ENCODE measurements at places on chromosomes 2 and 18.

GRCh38 chr2:45180033-45180746 is 170.9 kb upstream of the SIX2 start:
- DNase-seq = no peak

- DNase-seq = no peak
Observed at GRCh38 chr18:73688161-73688560, 459.5 kb downstream of the FBXO15 start.

GRCh38 chr2:182740701-182741100 is 24.6 kb downstream of the DNAJC10 start:
- DNase-seq = no peak

DNA sequence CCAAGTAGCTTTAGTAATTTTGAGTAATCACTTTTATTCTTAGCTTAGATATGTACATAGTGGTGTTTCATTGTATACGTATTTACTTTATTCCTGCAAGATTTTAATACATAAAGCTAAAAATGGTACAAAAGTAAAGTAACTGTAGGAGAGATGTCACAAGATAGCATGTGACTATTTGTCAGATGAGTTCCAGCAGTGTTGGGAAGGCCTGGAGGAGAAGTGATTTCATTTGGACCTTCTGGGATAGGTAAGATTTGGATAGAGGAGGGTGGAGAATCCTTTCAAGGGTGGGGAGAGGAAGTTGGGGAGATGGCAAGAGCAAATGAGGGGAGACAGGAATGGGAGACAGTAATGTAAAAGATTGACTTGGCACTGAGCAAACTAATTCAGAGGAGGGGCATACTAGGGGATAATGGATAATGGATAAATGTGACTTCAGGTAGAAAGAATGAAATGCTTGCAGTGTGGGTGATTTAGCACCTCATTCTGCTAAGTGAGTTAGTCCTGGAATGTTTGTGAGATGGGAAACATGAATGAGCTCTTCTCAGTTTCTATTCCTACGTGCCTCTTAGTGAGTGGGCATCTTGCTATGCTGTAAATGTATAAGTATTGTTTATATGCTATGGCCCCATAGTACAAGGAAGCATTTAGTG is 10.5 kb downstream of the WDR43 start:
- DNase-seq = no peak

DNA sequence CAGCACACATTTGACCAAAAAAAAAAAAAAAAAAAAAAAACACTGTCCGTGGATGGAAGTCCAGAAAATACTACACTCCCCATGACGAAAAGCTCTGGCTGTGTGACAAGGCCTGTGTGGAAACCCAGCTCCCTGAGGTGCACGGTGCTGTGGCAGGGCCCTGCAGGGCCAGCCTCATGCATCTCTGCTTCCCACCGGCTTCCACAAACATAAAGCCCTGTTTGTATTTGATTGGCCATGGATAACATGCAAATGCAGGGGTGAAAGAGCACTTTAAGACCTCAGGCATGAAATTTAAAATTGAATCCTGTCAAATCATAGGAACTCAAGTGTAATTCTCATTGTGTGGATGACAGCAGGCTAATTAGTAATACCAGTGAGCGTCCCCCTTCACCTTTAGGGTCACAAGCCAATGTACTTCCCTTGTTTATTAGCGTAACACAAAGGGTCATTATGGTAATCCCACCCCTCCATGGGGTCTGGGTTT is 757.2 kb downstream of the GALR1 start:
- no peak for DNase-seq

- no peak for DNase-seq
Observed at GRCh38 chr2:88596141-88596830, 31.0 kb downstream of the EIF2AK3 start.

GRCh38 chr2:8086796-8087479 is 594.9 kb upstream of the ID2 start:
- DNase-seq = no peak

DNA sequence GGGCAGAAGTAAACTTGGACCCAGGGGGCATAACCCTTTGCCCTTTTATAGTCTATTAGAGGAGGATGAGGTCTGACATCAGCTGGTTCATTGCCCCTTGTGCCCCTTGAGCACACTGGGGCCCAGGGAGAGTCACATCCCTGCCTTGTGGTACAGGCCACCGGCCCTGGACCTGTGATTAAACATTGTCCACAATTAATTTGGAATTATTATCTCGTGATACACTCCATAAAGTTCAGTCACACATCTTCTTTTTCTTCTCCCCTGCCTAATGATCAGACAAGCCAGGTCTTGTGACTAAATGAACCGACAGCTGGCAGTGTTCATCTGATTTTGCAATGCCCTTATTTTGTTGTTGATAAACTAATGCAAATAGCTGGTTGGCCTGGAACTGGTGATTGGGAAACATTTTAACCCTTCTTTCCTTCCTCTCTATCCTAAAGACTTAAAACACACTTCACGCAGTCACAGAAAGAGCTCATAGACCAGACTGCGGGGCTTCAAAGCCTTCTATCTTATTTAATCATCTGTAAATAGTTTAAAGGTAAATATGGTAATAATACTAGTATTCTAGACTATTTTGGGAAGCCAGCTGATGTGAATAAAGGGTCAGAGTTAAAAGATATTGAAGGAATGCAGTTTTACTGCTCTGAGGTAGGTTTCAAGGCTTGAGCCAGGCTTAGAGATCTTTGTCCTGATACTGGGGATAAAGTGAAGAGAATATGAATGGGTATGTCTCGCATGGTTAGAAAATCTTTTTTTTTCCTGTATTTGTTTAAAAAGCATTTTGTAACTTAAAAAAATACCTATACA is 13.4 kb downstream of the IL1R1 start:
- no peak for DNase-seq

GRCh38 chr18:62842898-62843297 is 127.6 kb downstream of the PHLPP1 start:
- no peak for DNase-seq

GRCh38 chr2:168645696-168646338 is 156.6 kb upstream of the NOSTRIN start:
- no peak for DNase-seq

DNA sequence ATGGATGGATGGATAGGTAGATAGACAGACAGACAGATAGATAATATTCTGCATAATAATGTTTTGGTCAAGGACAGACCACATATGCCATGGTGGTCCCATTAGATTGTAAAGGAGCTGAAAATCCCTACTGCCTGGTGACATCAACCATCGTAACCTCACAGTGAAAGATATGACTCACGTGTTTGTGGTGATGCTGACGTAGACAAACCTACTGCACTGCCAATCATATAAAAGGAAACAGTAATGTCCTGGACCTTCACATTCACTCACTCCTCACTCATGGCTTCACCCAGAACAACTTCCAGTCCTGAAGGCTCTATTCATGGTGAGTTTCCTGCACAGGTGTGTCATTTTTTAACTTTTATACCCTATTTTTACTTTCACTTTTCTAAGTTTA is 202.9 kb upstream of the TPO start:
- DNase-seq = no peak

GRCh38 chr2:215738351-215738750 is 275.0 kb downstream of the MREG start:
- DNase-seq = no peak

DNA sequence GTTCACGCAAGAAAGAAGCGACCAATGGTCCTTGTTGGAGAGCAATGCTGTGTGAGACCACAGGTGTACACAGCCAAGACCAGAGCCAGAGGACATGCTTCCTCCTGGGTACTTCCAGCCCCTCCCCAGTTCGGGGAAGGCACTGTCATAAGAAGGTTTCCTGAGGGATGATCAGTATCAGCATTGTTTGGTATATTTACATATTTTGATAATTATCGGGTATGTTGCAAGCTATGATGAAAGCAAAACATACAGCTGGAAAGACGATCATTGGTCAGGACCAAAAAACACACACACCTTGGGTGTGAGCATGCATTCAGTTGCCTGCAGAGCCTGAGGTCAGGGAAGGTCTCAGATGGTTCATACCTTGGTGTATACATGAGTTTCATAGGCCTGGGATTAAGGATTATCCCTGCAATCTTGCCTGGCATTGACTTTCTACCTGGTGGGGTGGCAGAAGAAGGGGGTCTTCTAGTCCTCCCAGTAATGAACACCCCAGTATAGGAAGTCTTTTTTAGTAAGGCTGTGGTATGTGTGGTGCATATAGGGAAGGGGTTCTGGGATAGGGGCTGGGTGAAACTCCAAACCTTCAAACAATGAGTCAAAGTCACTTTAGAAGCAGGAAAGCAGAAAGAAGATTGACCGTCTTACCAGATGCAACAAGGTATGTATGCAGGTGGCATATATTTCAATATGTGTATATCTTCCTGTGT is 2.9 kb downstream of the SERPINB2 start:
- DNase-seq = no peak

DNA sequence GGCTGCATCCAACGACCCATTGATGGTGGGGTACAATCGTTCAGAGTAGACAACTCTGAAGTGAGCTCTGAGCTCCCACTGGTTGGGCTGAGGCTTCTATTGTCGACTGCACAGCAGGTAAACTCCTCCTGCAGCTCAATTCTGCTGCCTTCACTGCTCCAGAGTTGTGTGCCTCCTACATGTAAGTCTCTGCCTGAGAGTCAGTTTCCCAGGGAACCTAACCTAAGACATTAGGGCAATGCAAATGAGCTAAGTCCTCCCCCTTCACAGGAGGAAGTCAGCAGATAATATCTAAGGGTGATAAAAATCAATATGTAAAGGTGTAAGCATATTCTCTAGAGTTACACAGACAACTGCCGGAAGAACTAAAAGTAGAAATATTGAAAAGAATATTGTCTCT is 22.5 kb upstream of the ACYP2 start:
- DNase-seq = no peak

GRCh38 chr2:20313659-20314058 is 37.0 kb downstream of the PUM2 start:
- DNase-seq = no peak

- no peak for DNase-seq
Observed at GRCh38 chr2:113039719-113040118, 12.9 kb downstream of the IL36B start.

DNA sequence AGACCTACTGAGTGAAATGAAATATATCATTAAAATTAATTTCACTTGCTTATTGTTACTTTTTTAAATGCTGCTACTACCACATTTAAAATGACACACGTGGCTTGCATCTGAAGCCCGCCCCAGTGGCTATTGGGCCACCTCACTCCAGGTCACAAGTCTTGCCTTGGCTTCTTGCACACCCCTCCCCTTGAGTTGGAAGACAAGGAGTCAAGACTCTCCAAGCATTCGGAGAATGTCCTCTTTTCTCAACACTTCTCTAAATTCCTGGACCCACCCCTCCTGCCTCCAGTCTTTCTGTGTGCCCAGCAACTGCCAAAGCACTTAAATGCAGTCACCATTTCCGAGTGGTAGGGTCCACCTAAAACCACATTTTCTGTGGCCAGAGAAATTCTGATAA is 73.4 kb downstream of the ZBTB7C start:
- no peak for DNase-seq

DNA sequence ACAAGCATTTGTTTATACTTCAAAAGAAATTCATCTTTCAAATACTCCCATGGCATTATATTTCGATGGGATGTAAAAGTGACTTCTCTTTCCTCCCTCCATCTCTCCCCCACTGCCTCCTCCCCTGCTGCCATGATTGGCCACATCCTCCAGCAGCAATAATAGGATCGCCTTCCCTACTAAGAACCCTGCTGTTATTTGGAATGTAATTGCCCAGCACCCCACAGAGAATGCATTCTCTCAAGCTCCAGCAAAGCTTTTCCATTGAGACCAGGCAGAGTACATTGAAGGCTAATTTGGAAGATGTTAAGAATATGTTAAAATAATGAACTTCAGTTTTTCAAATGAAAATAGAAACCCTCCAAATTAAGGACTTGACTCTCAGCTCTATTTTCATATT is 375.4 kb upstream of the ACVR2A start:
- no peak for DNase-seq

DNA sequence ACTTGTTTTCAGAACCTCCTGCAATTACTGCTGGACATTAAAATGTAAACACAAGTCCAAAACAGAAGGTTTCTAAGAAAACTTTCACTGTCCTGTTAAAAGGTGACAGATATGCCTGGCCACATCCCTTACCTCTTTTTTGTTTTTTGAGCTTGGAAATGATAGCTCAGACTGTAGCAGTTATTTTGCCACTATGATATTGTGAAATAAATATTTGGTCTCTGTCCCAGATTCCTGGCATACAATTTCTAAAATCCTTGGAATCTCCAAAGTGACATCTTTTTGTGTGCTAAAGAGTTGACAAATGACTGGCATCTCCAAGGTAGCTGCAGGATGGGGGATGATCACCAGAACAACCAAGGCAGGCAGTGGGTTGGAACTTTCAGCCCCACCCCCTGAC is 16.8 kb downstream of the TPGS2 start:
- no peak for DNase-seq

- no peak for DNase-seq
Observed at GRCh38 chr2:105382177-105382576, 16.7 kb downstream of the FHL2 start.

DNA sequence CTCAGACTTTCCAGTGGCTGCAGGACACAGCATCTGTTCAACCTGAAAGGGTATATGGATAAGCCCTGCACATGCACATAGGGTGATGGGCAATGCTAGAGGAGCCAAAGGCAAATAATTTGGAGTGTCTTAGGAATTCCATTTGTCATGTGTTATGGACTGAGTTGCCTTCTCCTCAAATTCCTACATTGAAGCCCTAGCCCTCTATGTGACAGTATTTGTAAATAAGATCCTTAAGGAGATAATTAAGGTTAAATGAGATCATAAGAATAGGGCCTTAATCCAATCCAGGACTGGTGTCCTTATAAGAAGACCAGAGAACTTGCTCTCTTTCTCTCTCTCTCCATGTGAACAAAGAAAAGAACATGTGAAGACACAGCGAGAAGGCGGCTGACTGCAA is 42.9 kb upstream of the CREG2 start:
- DNase-seq = no peak

- DNase-seq = no peak
Observed at GRCh38 chr2:229715895-229716507, 1.6 kb upstream of the DNER start.

DNA sequence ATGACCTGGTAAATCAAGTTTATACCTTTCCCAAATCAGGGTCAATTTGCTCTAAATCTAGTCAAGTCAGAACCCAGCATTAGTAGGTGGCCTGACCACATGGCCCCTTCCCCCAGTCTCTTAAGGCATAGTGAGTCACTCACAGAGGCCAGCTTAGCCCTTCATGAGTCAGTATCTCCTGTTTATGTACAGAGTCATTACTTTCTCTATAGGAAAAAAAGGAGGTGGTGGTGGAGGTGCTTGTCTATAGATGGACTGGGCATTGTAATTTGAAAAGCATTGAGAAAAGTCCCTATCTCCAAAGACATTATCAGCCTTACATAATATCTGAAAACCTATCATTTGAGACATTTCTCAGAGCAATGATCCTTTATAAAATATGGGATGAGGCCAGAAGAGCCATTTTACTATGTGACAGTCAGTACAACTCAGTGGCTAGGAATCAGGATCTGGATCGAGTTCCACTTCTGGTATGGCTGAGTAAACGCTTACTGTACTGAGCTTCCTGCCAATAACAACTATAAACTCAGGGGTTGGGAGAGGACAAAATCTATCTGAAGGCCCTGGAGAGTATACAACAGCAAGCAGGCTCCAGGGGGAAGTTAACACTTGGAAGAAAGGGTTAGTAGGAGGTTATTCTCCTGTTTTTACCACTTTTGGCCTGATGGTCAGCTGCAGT is 22.5 kb upstream of the SIGLEC15 start:
- DNase-seq = no peak
